ENCODE measurements at places on chromosomes 4 and X.

DNA sequence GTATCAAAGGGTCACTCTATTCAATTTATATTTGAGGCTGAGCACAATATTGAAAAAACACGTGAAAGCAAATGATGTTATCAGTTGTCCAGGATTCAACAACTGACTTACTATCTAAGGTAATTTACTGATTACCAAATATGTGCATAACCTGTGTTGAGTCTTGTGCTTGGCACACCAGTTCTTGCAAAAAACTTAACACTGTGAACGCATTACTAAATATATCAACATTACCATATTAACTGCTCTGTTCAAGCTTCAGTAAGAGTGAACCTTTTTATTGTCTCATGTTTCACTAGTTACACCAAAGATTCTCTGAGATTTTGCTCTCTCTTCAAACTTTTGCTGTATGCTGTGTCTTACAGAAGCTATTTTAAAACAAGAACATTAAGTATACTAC lies 38.4 kb downstream of the PPARGC1A start:
- DNase-seq, result no peak

- no peak for DNase-seq
These were observed 1358.4 kb downstream of the PCDH19 start for GRCh38 chrX:99051639-99052038.

- DNase-seq, result no peak
These were observed 17.0 kb upstream of the GABRA4 start for GRCh38 chr4:47010347-47010911.

- DNase-seq, result no peak
These were observed 684.5 kb downstream of the GRID2 start for GRCh38 chr4:92988301-92988700.

DNA sequence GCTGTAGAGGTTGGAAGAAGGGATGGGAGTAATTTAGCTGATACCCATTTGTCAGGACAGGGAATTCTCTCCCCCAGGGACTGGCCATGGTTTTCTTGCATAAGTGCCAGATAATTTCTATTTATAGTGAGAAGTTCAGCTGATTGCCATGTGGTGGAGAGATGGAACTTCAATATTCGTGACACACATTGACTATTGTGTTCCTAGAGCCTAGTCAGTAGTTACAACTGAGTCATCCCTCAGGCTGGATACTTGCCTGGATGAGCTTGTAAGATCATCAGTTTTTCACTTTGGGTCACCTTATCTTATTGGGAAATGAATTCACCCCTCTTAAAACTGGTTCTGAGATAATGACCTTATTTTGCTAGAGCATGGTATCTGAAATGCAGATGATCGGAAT lies 32.2 kb downstream of the CFAP299 start:
- DNase-seq, result no peak

DNA sequence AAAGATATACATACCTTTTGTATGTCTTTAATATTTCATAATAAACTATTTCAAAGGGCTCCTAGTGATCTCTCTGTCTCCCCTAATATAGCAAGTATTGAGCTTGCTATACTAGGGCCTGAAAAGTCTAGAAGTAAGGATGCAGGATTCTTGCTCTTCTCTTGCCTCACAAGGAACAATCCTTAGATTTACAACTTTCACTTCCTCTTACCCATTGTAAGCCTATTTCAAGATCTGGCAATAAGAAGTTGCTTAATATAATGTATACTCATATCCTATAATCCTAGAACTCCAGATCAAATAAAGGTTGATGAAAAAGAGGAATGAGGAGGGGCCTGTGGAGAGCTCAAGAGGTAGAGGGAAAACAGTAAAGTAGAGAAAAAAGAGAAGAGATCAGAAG lies 40.8 kb upstream of the CHRDL1 start:
- no peak for DNase-seq

All from RWPE1 (cell line).